ENCODE measurements at places on chromosomes 13 and 19.

DNA sequence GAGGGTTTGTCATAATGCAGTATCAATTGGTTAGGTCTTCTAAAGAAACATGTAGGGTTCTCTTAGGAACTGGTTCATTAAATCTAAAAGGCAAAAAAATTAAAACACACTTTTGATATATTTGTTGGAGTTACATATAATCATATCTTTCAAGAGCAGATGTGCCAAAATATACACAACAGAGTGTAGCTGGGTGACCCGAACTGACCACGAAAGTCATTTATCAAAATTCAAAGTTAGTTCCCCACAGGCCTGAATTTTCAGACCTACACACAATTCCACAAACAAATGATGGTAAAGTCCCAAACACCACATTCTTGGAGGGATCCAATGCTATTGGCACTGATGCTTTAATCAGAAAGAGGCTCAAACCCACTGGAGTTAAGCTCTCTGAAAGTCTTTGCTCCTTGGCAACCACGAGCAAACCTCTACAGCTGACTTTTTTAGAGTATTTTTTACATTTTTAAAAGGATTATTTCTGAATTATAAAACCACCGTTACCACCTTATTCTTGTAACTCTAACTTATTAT, 50.9 kb downstream of the IRS2 start:
- DNase-seq, result no peak

- no peak for DNase-seq
These were observed 2.3 kb downstream of the SPPL2B start for GRCh38 chr19:2330632-2331284.

DNA sequence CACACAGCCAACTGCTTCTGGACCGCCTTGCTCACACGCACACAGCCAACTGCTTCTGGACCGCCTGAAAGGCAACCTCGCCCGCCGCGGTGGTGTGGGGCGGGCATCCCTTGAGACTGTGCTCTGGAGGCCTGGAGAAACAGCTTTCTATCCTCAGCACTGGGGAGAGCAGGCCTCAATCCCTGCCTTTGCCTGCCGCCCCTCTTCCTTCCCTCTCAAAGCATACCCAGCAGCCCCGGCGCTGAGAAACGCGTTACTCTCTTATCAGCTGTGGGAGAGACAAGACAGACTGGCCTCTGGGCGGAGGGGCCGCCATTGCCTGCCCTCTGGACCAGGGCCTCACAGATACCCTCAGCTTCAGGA, 2.9 kb downstream of the LIPE start:
- DNase-seq, result no peak

- no peak for DNase-seq
These were observed 128.6 kb downstream of the ZNF100 start for GRCh38 chr19:21638776-21639175.

DNA sequence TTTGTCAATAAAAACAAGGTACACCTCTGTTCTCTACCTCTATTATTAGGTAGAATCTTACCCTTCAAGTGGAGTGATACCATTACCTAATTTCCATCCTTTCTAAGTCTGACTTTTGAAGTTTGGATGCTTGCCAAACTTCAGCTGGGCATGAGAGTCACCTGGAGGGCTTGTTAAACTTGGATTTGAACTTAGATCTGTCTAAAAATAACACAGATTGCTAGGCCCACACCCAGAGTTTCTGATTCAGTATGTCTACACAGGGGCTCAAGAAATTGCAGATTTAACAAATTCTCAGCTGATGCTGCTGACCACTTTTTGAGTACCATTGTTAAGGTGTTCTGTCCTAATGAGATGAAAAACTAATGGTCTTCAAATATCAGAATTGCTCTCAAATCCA, 512.2 kb downstream of the LMO7 start:
- DNase-seq, result no peak

GRCh38 chr19:47315125-47315821, 5.6 kb downstream of the C5AR1 start:
- DNase-seq, result no peak

DNA sequence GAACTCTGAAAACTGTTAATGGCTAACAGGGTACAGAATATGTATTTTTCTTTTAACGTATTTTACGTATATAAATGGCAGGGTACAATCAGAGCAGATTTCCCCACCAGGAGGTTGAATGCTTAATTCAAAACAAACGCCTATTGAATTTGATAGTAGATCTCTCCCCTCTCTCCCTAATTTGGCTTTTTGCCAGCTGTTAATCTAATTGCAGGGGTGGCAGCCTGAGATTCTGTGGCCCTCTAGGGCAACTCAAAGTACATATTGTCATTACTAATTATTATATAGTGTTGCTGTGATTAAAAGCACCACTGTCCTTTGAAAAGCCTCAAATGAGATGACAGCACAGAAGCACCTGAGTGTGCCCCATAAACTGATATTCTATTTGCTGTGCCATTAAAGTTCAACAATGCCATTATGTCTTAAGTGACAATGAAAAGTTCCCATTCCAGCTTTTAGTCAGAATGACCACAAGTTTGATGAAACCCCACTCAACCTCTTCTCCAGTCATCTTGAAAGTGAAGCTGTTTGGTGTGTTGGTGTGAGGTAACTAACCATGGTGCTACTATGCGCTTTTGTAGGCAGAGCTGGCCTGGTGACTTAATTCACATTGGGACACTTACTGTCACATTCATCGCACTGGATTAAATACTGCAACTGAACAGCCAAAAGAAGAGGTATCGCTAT, 351.4 kb downstream of the KCNRG start:
- no peak for DNase-seq

- DNase-seq, result no peak
These were observed 6.7 kb upstream of the GPR183 start for GRCh38 chr13:99313941-99314340.

GRCh38 chr19:52963247-52963618, 552 bp upstream of the ZNF816 start:
- no peak for DNase-seq

DNA sequence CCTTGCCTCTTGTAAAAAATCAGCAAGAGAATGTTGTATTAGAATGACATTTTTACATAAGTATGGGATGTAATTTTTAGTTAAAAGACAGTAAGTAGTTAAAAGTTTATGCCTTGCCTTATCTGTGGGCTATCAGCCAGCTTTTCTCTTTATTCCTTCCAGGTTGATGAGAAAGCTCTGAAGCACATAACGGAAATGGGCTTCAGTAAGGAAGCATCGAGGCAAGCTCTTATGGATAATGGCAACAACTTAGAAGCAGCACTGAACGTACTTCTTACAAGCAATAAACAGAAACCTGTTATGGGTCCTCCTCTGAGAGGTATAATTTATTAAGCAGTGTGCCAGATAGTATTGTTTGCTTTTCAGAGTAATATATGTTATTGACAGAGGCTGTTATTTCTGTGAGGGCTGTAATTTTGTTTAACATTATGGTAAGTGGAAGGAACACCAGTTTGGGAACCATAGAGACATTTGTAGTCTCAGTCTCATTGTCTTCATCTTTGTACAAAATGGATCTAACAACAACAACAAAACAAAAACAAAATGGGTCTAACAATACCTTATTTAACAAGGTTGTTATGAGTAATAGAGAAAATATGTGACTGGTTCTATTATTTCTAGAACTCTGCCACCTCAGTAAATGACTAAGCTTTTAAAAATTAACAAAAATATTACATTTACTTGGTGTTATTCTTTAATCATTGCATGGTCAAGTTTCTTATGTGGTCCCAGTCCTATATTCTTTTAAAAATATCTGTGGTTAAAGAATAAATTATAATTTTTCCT, 112.8 kb downstream of the TDRD3 start:
- DNase-seq, result no peak

GRCh38 chr19:42048992-42049391, 21.0 kb downstream of the GRIK5 start:
- no peak for DNase-seq

DNA sequence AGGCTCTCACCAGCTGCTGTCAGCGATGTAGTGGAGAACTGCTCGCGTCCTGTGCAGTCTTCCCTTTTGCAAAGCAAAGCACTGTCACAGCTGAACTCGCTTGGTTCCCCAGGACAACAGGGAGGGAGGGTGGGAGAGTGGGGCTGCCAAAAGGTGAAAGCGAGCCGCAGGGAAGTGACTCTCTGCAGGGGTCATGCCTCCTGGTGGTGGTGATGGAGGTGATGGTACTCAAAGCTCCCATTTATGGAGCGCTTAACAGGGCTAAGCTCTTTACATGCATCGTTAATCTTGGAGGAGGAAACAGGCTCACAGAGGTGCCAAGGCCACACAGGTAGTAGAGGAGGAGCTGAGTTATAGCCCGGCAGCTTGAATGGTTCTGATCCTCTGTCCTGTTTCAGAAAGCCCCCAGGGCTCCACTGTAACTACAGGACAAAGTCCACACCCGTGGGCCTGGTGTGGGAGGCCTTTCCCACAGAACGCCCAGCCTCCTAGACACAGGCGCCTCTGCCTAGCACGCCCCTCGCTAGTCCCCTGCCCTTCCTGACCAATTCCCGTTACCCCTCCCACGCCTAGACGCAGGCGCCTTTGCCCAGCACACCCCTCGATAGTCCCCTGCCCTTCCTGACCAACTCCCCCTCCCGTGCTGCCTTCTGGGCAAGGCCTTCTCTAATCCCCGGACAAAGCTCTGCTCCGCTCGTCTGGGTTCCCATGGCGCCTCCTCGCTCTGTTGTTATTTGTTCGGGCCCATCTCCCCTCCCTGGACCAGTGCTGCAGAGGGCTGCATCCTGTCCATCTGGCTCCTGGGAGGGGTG, 10.7 kb downstream of the PPP1R37 start:
- no peak for DNase-seq

DNA sequence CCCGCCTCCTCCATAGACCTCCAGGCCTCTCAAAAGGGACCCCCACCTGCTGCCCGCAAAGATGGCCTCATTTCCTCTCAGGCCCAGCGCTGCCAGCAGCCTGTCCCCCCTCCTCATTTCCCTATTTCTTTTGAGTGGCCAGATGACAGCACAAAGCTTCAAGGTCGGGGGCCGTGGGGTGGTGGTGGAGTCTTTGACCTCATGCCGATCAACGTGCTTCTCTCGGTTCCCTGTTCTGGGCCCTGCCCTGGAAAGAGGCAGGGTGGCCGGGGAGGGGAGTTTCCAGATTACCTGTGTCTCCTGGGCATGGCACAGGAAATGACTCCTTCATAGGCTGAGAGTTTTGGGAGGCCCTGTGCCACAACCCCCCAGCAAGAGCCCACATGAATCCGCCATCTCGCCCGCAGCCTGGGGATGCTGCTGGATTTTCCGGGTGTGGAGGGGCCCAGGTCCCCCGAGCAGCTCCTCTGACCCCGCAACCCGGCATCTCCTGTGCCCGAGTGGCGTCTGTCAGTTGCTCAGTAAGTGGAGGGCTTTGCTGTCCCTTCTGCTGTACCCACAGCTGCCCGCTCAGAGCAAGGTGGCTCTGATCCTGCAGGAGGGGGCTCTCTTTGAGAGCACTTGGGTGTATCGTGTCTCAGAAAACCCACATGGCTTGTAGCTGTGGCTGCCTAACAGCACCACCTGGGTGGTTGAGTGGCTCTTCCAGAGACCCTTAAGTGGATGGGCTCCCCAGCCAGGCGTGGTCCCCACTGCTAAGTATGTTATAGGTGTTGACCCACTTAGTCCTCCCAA, 139.4 kb downstream of the SIPA1L3 start:
- DNase-seq, result no peak

GRCh38 chr13:92589955-92590354, 636.7 kb upstream of the GPC6 start:
- no peak for DNase-seq

DNA sequence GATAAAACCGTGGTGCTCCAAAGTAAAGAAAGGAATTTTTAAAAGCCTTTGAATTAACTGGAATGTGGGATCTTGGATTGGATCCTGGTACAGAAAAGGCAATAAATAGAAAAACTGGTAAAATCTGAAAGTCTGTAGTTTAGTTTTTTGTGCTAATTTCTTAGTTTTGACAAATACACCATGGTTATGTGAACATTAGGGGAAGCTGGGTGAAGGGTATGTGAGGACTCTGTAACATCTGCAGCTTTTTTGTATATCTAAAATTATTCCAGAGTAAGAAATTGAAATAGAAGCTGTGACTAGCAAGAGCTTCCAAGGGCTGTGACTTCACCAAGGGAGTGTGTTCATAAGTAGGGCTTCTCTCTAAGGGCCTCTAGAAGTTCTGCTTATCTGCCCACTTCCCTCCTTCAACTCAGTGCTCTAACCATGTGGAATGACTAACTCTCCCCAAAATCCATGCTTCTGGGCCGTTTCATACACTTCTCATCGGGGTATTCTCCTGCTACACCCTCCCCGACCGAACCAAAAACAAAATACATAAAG, 26.5 kb downstream of the ARHGAP35 start:
- no peak for DNase-seq

DNA sequence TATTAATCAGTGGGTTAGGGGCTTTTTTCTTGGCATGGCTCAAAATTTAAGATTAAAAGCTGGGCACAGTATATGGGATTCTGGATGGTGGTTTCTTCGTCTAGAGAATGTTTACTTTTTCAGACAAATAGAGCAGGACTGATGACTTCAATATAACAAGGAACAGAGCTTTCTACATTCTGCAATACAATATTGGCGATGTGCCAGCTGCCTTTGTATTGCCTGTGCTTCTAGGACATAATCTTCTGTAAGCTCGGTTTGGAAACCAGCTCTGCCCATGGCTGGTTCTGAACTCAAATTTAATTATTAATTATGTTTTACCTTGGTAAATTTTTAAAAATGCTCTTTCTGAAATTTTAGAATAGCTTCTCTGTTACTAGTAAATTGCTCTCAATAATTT, 139.1 kb upstream of the TRPC4 start:
- DNase-seq, result no peak

DNA sequence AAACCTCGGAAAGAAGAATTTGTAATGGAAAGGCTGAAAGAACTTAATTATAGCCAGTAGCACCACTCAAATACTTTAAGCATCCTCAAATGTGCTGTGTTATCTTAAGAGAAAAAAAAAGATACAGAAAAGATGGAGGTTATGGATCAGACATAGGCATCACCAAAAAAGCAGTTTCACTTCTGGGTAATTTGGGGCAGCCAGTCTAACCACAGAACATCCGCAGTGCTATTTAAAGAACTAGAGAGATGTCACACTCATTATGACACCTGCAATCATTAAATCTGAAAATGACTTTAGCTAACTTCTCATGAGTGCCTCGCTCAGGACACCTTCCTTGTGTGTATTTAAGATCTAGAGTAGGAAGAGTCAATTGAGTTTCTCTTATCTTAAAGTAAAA, 211.8 kb downstream of the RBM26 start:
- DNase-seq, result peak; percentile 80

- no peak for DNase-seq
These were observed 26.1 kb upstream of the SEMA6B start for GRCh38 chr19:4585556-4585955.

GRCh38 chr19:39199025-39199424, 2.3 kb downstream of the NCCRP1 start:
- DNase-seq, result no peak

DNA sequence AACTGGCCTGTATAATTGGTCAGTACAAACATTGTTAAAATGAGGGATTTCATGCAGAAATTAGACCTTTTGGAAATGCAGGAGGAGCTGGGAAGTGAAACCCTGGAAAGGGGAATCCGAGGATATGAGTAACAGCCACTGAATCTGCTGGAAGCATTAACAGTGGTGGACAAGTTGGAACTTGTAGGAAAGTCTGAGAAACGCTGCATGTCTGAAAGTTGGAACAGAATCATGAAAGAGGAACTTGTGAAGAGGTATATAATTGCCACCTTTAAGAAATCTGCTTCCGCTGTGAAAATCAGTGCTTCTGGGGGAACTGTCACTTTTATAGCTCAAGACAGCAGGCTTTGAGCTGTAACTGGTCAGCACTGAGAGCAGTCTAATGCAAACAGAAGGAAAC, 716.5 kb upstream of the PRR20A start:
- no peak for DNase-seq

GRCh38 chr19:2722541-2723344, 1.6 kb upstream of the DIRAS1 start:
- no peak for DNase-seq
